ENCODE measurements at places on chromosomes 11 and 22.
A peak's percentile ranks its signal among the peaks of the same experiment; 100 is the strongest.

GRCh38 chr22:47994045-47994444 is 1231.6 kb downstream of the TBC1D22A start:
- DNase-seq = no peak

GRCh38 chr22:24183321-24184031 is 2.2 kb downstream of the SUSD2 start:
- no peak for DNase-seq

DNA sequence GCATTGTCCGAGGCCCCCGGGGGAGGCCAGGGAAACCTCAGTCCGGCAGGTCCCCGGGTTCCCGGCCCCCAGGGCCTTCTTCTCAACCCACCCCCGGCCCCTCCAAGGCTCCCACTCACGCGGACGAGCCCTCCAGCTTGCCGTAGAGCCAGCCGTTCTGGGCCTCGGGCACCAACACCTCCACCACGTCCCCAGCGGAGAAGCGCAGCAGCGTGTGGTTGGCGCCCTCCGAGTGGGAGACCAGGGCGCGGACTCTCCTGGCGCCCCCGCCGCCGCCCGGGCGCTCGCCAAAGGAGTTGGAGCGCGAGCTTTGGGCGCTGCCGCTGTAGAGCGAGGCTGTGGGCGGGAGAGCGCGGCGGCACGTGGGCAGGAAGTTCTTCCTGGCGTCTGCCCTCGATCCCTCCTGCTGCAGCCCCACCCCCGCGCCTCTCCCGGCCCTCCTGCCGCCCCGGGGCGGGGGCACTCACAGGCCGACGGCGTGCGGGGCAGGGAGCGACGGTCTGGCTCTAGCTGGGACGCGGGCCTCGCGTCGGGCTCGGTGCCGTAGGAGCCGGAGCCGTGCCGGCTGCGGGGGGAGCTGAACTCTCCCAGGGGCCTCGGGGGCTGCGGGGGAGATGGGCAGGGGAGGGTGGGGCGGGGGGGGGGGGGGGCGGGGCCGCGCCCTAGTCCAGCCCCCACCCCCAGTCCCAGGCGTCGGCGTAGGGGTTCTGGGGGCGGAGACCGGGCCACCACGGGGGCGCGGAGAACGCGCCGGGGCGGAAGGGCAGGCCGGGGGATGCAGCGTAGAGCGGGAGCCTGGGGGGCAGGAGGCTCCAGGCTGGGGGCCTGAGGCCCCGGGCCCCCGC is 4.9 kb upstream of the SLC16A8 start:
- DNase-seq = no peak

GRCh38 chr11:1202776-1203504 is 19.9 kb upstream of the MUC5B start:
- DNase-seq = peak; percentile 63

DNA sequence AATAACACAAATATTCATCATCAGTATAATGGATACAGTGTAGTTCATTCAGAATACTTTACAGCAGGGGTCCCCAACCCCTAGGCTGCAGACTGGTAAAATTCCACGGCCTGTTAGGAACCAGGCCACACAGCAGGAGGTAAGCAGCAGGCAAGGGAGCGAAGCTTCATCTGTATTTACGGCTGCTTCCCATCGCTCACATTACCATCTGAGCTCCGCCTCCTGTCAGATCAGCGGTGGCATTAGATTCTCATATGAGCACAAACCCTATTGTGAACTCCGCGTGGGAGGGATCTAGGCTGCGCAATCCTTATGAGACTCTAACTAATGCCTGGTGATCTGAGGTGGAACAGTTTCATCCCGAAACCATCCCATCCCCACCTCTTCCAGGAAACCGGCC is 125.1 kb downstream of the SERGEF start:
- DNase-seq = no peak

- no peak for DNase-seq
Measured at GRCh38 chr11:102868339-102868738, 6.4 kb downstream of the MMP12 start.

- no peak for DNase-seq
Measured at GRCh38 chr11:10526974-10527918, 13.7 kb downstream of the RNF141 start.

DNA sequence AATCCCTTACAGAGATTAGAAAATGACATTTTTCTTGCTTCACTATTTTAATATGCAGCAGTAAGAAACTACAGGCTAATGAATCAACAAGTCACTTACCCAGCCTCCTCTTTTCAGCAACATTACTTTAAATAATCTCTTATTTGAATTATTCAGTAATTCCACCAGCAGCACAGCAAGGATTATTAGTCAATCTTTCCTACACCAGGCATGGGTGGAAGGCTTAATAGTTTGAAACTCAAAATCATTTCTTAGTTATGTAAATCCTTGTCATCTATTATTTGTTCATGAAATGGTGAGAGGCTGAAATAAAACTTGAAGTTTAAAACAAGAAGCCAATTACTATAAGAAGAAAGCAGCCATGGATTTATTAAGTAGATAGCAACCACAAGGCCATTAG is 530.5 kb downstream of the KCNA4 start:
- DNase-seq = no peak

Data from NCI-H1417 (cell line).